ENCODE measurements at places on chromosomes 4 and X.
A peak's percentile ranks its signal among the peaks of the same experiment; 100 is the strongest.

- DNase-seq = no peak
Measured at GRCh38 chr4:66575008-66575696, 904.9 kb upstream of the EPHA5 start.

- no peak for DNase-seq
Measured at GRCh38 chr4:117577686-117578311, 456.5 kb upstream of the NDST3 start.

GRCh38 chr4:66219401-66219800 is 549.1 kb upstream of the EPHA5 start:
- DNase-seq = no peak

- DNase-seq = no peak
Measured at GRCh38 chr4:153039542-153040185, 103.5 kb downstream of the FHDC1 start.

- no peak for DNase-seq
Measured at GRCh38 chr4:35562861-35563260, 681.5 kb downstream of the ARAP2 start.

DNA sequence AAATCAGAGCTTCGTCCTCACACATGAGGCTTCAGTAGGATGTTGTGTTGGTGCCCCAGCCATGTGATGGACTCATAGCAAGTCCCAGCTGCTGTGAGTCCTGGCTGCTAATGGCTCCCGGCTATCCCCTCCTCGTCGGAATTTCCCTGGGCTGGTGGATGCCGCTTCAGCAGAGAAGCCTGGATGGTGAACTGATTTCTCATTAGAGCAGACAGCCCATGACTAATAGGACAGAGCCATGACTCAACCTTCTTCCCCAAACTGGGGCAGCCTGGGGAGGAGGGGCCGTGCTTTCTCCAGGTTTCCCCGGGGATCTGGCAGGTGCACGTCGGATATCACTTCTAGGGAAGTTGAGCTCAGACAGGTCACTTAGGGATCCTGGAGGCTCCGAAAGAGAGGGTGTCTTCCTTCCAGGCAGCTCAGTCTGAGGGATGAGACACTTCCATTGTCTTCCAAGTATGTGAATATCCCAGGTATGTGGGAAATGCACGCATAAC is 112.7 kb downstream of the ASMT start:
- DNase-seq = no peak

DNA sequence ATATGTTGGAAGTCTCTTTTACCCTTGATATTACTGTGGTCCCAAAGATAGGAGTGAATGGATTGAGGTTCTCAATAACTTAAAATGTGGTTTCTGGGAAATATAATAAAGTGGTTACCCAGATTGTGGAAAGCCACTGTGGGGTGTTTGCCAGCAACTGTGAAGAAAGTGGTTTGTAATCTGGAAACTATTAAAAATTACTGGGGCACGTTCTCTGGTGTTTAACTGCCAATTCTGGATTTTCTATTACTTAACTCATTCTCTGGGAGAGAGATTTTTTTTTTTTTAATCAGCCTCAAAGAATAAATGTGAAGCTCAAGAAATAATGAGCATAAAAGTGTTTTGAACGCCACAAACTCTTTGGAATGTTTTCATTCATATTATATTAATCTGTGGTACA is 4.9 kb upstream of the CXCL6 start:
- DNase-seq = no peak

DNA sequence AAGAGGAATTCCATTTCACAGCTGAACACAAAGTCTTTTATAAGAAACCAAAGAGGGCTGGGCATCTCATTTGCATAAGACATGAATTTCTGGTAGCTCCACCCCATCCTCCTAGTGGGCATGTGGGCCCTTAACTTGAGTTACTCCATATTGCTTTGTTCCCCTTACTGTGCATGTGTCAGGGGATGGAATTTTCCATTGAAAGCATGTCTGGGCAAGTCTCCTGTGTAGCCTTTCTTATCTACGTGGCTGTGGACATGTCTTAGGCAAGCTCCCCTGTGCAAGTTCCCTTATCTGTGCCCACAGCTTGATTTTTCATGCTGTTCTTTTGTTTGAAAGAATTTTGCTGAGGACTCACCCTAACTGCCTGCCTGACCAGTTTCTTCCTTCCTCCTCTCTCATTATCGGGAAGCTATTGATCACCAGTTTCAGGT is 123.5 kb upstream of the JADE1 start:
- DNase-seq = no peak

DNA sequence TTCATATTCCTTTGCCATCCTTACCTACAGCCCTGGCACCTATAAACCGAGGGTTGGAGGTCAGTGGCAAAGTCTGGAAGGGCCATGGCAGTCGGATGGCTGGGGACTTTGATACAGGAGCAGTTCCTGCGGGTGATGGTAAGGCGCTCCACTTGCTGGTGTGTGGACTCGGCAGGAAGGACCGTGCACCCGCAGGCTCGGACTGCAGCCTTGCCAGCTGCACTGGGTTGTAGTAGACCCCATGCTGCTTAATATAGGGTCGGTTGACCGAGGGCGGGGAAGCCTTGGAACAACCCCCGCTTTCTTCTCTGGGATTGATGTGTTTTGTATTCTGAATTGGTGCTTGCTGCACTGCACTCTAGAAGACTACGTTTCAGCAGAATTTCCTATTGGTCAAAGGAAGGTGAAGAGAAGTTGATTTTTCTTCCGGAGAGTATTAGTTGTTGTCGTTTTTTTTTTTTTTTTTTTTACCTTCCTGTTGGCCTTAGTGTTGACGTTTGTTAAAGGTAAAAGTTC is 638 bp downstream of the BLTP1 start:
- DNase-seq = peak; percentile 37

DNA sequence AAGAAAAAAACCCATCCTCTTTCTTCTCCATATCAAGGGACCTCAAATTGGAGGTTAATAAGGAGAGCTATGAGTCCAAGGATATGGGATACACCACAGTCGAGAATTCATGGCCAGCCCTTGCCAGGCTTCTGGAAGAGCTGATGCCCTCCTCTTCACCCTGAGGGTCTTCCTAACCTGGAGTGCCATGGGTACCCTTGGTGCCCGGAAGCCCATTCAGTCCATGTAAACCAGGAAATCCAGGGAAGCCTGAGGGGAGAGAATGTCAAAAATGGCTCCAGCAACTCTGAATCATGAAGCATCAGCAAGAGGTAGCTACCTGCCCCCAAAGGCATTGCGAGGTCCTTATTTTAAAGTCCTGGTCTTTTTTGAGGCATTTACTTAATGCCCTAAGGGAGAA is 78.2 kb downstream of the ATG4A start:
- DNase-seq = no peak

Measured in NCI-H510A treated with DMSO at 0.1 percent for 48 hours (cell line).